OCI-LY7 (cell line): ENCODE measurements at places on chromosomes 13 and 19. TPM values are rescaled to one million over a fixed set of nuclear protein-coding genes. Genes with fewer than 3 reads are reported as not detected.

The VAV1 gene
- total RNA-seq = 92.7 and 107 TPM in 2 replicates

The ZNF20 gene
- total RNA-seq = 7.1 and 10.0 TPM in 2 replicates

DNA sequence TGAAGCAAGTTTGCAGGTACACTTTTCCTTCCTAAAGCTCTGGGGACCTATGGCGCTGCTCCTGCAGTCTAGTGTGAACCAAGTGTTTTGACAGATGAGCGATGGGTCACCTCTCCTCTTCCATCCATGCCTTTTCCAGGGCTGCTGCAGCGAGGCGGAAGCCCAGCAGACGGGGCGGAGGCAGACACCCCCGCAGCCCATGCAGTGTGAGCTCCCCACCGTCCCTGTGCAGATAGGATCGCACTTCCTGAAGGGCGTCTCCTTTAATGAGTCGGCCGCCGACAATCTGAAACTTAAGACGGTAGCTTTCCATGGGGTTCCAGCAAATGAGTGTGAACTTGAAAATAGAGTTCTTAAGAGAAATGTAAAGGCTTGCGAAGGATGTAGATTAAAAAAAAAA lies 37.1 kb upstream of the GPI start:
- DNase-seq = no peak

DNA sequence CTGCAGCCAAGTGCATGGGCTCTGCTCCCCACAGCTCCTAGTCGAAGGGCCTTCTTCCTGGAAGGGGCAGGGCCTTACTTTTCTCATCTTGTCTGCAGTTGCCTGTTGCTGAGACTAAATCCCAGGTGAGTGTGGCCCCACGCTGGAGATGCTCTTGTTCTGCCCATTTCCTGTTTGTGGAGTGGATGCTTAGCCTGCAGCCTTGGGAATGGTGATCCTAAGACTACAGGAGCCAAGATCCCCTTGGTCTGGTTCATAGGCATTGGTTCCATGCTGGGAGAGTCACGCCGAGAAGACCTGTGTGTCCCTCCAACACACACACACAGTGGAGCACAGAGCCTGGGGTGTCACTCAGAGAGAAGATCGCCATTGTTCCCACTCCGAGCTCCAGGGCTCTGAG lies 23.5 kb downstream of the CFAP97D2 start:
- no peak for DNase-seq

GRCh38 chr19:19385896-19386869 lies 19.3 kb upstream of the GATAD2A start:
- peak; percentile 77 for DNase-seq

DNA sequence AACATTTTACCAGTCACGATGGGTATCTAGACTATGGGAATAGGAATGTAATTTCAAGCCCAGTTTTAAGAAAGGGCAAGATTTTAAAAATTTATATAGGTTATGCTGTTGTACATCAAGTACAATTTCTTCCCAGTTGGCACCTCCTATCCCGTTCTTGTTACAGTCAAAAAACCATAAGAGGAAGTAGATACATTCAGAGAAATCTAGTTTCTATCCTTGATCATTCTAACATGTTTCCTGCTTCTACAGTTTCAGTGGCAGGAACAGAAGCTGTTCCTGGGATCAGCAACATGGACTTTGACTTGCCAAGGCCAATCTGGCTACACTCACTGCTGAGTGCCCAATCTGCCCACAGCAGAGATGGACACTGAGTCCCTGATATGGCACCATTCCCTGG lies 14.7 kb upstream of the FPR3 start:
- DNase-seq = no peak

- no peak for DNase-seq
Observed at GRCh38 chr13:30027569-30028455, 177.4 kb upstream of the UBL3 start.
